ENCODE measurements at places on chromosomes 7 and 10.
A peak's percentile ranks its signal among the peaks of the same experiment; 100 is the strongest.

DNA sequence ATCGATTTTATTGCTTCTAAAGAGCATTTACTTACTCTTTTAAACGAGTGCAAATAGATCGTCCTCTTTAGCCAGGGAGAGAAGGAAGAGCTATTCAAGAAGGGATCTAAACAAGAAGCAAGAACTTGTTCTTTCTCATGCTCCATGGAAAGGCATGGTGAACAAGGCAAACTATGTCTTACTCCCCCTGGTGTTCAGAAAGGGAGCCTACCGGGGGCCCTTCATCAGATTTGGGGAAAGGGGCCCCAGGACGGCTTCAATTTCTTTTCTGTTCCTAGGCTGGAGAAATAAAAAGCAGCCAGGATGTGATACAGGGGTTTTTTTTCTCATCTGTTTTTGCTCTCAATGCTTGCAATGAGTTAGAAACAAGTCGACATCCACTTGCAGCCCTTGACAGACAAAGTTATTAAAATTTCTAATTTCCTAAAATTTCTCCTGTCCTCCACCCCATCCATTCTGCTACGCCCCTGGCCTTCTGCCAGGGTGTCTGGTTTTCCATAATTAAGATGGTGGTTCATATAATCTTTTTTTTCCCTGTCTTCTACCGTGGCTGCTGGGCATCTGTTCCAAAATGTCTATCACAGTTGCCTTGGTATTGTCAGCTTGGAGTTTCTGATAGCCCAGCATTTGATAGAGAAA is 214.4 kb downstream of the CREB5 start:
- peak; percentile 10 for DNase-seq

DNA sequence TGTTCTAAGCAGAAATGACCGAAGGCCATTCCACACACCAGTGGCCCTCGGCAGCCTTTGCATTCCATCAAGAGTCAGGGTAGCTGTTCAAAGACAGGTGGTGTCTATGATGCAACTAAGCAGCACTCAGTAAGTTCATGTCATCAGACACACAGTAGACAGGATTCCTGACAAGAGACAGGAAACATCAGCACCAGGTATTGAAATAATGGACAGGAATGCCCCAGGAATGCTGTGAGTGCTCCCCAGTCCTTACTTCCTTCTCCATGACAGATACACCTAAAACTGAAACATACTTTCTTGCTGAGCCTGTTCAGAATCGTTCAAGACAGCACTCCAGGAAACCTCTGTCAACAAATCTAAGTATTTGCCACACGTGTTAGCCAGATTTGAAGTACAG is 204.4 kb downstream of the TPST1 start:
- DNase-seq, result no peak

GRCh38 chr10:47379901-47380300 is 4.2 kb downstream of the ZNF488 start:
- DNase-seq, result no peak

DNA sequence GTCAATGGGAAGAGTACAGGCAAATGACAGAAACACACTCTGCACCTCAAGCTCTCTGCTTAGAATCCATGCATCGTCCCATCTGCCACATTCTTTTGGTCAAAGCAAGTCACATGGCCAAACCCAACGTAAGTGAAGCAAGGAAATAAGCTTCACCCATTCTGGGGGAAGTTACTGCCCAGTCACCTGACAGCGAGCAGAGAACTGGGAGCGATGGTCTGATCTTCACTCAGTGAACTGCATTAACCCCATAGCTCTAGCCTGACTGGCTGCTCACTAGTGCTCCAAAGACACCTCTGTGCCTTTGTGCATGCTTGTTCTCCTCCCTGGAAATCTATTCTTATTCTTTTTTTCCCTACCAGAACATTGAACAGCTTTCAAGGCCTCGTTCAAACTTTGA is 89.9 kb downstream of the APBB1IP start:
- no peak for DNase-seq

DNA sequence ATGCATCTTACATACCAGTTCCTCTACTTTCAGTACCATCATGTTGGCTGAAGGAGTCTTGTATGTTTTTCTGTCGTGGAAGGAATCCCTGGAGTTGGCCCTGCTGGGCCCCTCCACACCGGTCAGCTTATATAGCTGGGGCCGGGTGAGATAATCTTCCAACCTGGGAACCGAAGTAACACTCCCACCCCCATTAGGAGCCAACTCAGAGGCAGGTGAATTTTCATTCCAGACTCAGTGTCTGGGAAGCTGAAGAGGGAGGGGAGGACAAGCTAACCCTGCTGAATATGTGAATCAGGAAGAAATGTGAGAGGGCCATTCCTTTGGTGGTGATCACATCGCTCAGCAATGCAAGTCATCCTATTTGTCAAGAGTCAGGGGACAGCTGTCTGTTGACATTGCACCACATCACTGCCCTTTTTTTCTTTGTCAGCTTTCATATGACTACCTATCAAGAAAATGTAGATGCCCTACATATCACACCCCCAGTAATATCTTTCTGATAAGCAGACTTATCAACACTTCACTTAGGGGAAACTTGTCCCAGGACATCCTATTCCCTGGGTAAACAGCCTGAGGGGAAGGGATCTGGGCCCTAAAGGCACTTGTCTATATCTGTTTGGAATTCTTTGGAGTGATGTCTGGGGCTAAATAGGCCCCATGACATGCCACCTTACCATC is at the start of gene ANKRD1:
Gene ANKRD1, minus strand, starts transcription at position 102 of the 681 bp plus-strand sequence. Its CDS starts 60 bp downstream, at position 42.
- DNase-seq, result no peak

- DNase-seq, result no peak
Observed at GRCh38 chr7:121006711-121007315, 18.3 kb downstream of the CPED1 start.

DNA sequence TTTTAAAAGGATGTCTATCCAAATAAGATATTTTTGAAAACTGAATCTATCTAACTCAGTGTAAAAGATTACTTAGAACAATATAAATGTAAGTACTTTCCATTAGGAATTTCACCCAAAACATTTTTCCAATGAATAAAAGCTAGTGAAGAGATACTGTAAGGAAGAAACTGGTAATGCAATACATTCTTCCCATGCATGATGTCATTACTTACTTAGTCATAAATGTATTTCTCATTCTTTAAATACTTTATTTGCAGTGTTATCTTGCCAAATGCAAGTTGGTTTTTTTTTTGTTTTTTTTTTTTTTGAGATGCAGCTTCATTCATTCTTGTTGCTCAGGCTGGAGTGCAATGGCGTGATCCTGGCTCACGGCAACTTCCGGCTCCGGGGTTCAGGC is 265.6 kb downstream of the PHF14 start:
- DNase-seq, result no peak

GRCh38 chr7:85708221-85708620 is 521.4 kb upstream of the SEMA3D start:
- DNase-seq, result no peak

DNA sequence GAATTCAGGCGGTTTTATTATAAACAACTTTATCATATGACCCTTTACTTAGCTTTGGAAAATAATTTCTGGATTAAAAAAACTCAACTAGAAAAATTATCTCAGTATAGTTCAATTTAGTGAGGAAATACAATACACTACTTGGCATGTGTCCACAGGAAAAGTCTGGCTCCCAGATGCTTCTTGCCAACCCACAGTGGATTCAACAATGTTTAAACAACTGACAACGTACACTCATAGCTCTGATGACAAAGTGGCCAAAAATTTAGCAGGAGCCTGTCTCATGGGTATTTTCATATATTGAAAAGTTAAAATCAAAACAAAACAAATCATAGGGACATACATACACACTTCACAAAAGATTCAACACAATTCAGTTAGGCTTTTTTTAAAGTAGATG is 158.8 kb downstream of the SKAP2 start:
- DNase-seq, result no peak

GRCh38 chr7:1569016-1569415 is 816 bp downstream of the PSMG3 start:
- peak; percentile 56 for DNase-seq

DNA sequence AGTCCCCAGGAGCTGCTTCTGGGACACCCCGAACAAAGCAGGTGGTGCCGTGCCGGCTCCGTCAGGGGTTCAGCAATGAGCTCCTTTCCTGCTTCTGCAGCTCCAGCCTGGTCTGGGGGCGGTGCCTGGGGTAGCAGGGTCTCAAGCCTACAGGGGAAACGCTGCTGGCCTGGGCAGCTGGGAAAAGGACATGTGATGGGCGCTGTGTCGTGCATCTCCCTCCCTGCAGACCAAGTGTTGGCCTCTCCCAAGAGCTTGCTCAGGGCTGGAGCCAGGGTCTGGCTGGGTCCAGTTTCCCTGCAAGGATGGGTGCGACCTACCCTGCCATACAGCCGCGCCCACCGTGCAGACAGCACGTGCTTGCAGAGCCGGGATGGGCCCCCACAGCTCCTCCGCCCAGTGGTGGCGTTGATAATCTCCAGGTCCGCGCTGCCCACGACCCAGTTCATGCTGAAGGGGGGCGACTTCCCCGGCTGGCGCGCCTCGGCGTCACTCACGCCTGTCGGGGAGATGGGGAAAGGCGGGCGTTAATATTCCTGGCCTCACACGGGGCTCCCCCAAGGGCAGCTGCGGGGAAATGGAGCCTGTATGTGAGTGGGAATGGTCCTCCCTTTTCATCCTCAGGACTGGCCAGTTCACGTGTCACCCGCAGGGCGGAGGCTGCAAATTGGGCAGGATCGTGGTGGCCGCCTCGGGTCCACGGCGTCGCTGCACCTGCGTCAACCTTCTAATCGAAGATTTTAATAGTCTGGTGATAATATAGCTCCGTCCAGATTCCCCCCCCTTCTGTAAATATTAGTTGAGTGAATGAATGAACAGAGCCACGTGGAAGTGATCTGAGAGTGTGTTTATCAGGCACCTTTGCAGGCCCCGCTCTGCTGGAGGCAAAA is 128.6 kb downstream of the WDR37 start:
- DNase-seq, result no peak

DNA sequence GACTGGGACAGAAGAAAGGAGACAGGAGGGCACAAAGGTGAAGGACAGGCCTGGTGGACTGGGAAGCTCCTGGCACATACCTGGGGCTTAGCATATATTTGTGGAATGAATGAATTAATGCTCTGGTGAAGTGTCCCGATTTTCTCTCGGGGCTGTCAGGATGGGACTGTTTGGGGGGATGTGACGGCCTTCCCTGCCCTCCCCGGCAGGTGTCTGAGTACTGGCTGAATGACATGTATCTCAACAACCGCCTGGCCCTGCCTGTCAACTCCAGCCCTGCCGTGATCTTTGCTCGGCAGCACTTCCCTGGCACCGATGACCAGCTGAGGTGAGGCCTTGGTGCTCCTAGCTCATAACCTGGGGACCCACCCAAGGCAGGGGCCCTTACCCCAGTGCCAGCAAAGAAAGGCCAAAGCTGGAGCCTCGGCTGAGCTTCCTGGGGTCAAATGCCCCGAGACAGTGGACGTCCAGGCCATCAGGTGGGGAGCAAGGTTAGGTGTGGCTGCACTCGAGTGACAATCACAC is 6.5 kb downstream of the CHAT start:
- no peak for DNase-seq

- DNase-seq, result no peak
Observed at GRCh38 chr10:31479752-31480151, 160.7 kb downstream of the ZEB1 start.

GRCh38 chr7:91496251-91496820 is 232.1 kb downstream of the FZD1 start:
- DNase-seq, result no peak

- no peak for DNase-seq
Observed at GRCh38 chr7:135827391-135827790, 78.8 kb upstream of the FAM180A start.

- no peak for DNase-seq
Observed at GRCh38 chr10:97891497-97892167, 42.0 kb downstream of the GOLGA7B start.

DNA sequence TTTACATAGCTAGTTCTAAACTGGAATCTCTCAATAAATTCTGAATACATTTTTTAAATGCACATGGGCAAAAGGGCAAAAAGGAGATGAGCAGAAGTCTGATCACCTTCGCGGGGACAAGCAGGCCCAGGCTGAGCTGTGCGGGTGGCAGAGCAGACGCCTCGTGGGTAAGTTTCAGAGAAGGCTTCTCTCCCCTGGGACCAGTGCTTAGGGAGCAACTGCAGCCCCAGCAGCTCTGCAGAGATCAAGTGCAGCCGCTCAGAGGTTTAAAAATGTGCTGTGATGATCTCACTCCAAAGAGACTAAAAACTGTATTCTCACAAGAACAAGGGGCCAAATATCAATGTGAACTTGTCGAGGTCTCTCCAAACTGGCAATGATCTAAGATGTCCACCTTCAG is 264.3 kb upstream of the RNF32 start:
- no peak for DNase-seq

DNA sequence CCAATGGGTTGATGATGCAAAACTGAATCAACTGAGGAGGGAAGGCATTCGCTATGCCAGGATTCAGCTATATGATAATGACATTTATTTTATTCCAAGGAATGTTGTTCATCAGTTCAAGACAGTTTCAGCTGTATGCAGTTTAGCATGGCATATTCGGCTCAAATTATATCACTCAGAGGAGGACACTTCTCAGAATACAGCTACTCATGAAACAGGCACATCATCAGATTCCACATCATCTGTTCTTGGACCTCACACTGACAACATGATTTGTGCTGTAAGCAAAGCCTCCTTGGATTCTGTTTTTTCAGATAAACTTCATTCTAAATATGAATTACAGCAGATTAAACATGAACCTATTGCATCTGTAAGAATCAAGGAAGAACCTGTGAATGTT is 19.7 kb downstream of the TMEM60 start:
- DNase-seq, result no peak

DNA sequence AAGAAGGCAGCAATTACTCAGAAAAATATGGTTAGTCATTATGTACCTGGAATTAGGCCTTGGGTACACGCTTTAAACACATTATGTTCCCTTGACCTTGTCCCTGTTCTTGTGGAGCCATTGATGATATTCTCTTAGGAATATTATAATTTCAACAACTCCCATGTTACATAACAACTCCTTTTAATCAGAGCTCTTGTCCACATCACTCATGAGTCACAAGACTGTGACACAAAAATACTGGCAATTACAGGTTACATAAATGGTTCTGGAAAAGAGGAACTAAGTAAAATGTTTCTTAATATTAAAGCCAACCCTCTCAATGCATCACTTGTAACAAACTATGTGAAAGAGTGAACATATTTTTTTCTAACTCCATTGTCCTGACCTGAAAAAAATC is 143.8 kb upstream of the PCLO start:
- no peak for DNase-seq

GRCh38 chr7:24924375-24924774 is 55.6 kb downstream of the OSBPL3 start:
- peak; percentile 63 for DNase-seq

DNA sequence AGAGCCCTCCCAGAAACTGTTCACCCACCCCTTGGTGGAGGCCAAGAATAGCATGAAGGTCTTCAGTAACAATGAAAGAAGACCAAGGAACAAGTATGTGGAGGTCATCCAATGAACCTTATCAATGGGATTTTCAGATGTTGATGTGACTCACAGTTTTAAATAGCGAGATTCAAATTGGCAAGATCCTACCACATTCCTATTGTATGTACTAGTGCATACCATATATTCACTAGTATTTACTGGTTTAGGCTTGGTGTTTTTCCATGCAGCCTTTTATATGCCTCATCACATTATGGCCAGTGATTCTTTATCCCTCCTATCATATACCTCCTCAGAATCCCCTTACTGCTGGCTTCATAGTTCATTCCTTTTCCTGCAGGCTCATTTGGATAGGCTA is 54.4 kb downstream of the ITGB8 start:
- no peak for DNase-seq

- peak; percentile 32 for DNase-seq
Observed at GRCh38 chr7:129612112-129613015, 844 bp downstream of the NRF1 start.

- no peak for DNase-seq
Observed at GRCh38 chr10:103127241-103127640, 65.8 kb downstream of the NT5C2 start.

- no peak for DNase-seq
Observed at GRCh38 chr10:12418725-12419261, 69.4 kb downstream of the CAMK1D start.

GRCh38 chr10:76111404-76111803 is 680.0 kb downstream of the LRMDA start:
- DNase-seq, result no peak
